ENCODE measurements at places on chromosomes 5 and 9.

- no peak for DNase-seq
Measured at GRCh38 chr9:132238026-132238972, 76.4 kb downstream of the NTNG2 start.

GRCh38 chr5:110809006-110809405, 70.2 kb downstream of the SLC25A46 start:
- no peak for DNase-seq

GRCh38 chr9:97615439-97616072, 17.6 kb downstream of the TSTD2 start:
- DNase-seq, result no peak

GRCh38 chr9:89770531-89771174, 165.8 kb downstream of the GADD45G start:
- no peak for DNase-seq

GRCh38 chr5:175384724-175385552, 59.0 kb downstream of the DRD1 start:
- DNase-seq, result no peak

DNA sequence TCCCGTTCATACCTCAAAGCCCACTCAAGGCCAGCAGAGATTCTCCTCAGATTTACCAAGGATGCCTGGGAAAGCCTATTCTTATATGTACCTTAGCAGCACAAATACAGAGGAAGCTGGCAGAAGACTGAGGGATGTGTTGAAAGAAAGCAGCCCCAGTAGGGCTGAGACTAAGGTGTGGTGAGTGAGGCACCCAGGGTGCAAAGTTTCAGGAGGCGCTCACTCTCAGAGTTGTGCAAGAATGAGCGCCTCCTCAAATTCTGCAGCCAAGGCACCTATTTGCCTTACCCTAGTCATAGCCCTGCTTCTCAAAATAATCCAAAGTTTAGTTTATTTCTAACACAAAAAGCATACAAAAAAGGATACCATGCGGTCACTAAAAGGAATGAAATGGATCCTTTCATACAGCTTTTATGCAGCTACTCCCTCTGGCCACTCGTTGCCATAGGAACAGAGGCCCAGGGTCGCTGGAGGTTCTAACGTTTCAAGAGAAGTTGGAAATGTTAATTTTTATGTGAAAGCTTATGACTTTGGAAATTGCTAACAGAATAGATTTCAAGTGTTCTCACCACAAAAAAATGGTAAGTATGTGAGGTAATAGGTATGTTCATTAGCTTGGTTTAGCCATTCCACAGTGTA, 79.7 kb upstream of the SMIM23 start:
- no peak for DNase-seq

DNA sequence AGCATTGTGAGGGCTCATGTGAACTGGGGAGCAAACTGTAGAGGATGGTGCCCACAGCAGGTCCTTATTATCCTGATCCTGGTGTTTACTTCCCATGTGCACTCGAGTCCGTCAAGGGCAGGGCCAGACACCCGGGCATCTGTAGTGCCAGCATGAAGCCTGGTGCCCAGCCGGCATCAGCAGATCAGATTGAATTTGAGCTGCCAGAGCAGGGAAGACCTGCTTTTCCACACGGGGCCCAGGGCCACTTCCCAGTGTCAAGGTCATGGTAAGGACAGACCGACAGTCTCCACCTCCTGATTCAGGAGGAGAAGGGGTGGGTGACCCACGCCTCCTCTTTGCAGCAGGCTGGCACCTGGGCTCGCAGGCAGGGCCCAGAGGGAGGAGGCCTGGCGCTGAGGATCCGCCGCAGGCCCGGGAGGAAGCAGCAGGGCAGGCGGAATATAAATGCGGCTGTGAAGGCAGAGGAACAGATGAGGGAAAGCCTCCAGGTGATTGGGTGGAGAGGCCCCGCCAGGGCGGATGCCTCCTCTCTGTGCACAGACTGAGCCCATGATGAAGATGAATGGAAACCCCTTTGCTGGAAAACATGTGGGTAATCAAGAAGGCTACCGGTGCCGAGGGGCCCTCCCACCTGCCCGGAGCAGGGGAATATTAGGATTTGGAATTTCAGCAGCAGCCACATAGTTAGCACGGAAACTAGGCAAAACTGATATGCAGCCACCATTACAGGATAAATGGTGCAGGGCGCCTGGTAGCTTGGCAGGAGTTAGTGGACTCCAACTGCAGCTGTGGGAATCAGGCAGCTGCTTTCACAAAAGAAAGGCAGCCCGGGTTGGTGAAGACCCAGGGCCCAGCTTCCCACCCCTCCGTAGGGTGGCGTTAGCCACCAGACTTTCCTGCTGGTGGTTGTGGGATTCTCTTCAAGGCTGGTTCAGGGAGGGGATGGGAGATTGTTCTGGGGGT, 114.9 kb downstream of the GAPVD1 start:
- no peak for DNase-seq
